ENCODE measurements at places on chromosomes 6 and 20.

DNA sequence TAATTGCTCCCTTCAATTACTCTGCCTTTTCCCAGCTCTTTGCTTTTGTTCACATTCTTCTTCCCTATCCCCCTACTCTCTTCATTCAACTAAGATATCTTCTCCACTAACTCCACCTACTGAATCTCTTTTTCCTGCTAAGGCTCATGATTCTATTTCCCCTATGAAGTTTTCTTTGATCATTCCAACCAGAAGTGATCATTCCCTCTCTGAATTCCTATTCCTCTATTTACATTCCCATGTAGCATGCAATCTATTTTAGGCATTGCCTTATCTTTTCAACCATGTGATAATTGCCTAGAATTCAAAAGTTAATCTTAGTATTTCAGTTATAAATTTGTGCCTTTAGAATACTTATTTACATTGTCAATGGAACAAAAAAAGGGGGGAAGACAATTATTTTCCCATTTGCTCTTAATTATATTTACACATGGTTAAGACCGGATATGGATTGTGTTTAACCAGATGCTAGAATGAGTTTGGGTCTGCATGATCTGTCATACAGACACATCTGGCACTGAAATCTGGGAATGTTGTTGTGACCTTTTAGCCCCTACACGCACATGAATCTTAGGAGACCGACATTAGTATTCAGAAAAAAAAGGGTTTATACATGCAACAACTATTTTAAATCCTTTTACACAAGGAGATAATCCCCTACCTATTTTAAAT, 20.8 kb downstream of the MOXD1 start:
- DNase-seq, result no peak

DNA sequence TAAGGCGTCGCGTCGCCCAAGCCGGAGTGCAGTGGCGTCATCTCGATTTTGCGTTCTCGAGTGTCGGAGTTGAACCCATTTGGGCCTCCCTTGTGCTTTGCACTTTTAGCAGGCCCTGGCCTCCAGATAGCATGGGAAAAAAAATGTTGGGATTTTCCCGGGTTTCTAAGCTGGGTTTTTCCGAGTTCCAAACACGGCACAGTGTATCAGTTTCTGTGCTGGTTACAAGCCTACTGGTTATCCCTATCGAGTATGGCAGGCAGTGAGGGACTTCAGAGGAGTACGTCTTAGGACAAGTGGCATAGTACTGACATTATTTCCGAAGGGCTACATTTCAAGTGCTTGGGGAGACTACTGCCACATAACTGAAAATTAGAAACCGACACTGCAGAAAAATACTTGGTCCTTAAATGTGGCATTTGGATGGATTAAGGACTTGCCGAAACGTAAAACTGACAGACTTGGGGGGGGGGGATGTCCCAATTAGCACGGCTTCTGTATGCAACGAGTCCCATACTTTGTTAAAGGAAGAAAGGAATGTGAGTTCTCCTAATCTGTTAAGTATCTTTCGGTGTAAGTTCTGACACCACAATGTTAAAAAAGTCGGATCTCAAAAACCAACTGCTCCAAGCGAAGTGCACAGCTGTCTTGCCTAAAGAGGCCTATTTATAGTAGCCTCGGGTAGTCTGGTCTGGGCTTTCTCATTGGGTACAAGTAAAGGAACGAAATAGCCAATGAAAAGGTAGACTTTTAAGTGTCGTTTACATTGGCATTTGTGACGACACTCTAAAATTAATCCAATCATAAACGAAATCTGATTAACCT, 70.2 kb downstream of the HFE start:
- DNase-seq, result peak; percentile 88

- DNase-seq, result no peak
These were observed 36.4 kb upstream of the GCLC start for GRCh38 chr6:53581173-53581773.

GRCh38 chr20:1306316-1307135, 22.4 kb downstream of the SDCBP2 start:
- no peak for DNase-seq

DNA sequence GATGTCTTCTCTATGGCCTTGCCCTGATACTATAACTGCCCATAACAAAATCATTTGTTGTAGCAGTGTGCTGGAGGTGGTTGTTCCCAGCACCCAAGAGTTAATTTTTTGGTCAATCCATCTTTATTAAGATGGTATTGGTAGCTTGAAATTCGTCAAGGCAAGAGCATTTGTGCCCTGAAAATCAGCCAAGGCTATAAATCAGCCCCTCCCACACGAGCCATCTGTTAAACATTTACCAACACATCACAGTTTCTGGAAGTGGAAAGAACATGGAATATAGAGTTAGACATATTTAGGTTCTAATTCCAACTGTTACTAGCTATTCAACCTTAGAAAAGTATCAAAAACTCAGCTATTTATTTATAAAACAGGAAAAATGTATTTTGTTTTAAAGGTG, 888.4 kb upstream of the GJE1 start:
- no peak for DNase-seq

DNA sequence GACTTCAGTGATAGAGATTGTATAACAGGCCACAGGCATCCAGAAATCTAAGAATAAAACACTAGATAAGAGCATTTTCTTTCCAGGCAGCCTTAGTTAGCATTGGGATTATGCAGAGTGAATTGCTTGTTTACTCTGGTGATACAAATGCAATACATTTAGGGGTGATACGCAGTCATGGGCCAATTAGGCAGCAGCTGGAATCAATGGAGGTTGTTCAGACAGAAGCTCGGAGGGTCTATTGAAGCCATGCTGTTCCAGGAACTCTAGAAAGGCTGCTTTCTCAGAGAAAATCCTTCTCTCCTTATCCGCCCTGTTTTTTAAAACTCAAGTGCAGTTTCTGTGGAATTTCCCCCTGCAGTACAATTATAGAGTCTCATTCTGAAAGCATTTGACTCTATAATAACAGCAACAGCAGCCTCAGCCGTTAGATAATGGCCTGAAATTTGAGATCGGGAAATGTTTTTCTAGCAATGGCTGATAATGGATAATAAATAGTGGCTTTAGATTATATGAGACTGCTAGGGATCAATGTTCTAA, 364.3 kb upstream of the HS3ST5 start:
- no peak for DNase-seq

DNA sequence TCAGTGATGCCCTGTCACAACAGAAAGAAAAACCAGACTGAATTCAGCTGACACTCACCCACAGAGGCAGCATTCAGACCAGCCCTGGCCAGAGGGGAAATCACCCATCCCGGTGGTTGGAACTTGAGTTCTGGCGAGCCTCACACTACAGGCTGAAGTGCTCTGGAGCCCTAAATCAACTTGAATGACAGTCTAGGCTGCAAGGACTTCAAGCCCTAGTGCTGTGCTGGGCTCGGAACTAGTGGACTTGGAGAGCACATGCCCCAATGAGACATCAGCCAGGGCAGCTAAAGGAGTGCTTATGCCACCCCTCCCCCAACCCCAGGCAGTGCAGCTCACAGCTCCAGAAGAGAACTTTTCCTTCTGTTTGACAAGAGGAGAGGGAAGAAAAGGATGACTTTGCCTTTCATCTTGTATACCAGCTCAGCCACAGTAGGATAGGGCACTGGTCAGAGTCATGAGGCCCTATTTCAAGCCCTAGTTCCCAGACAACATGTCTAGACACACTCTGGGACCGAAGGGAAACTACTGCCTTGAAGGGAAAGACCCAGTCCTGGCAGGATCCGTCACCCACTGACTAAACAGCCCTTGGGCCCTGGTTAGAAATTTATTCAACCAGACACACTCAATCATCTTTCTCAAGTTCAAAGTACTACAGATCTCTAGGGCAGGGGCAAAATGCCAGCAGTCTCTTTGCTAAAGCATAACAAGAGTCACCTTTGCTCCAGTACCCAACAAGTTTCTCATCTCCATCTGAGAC, 43.2 kb upstream of the PNRC1 start:
- DNase-seq, result no peak

DNA sequence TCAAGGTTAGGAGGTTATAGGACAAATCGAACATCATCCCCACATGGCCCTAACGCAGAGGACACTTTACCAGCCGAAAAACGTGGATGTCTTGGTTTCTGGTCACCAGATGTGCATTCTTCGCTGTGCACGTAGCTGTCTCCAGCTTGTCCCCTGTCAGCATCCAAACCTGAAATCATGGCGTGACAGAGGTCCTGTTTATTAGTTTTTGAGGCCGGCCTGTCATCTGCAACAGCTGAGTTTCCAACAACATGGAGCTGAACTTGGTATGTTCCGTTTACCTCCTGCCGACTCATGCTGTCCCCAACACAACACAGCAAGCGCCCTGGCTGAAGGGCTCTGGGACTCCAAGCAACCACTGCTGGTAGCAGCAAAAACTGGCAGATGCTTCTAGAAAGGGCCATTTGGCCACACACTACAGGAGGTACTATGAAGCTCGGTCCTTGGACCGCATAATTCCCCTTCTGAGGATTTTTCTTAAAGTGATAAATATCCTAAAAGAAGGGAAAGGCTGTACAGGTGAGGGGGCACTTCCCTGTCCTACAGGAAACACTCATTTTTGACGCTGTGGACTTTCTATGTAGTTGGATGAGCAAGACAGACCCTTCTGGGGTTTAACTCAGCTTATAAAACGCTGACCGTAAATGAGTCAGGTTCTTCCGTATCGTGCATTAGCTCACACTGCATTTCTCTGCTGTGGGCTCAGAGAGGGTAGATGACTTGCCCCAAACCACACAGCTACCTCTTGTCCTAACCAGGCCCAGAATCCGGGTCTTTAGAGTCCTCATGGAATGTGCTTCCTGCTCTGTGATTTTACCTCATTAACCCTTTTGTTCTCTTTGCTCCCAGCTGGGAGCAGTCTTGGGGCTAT, 79.7 kb upstream of the NFATC2 start:
- no peak for DNase-seq

GRCh38 chr6:98924647-98925046, 23.1 kb downstream of the FBXL4 start:
- DNase-seq, result no peak

- no peak for DNase-seq
These were observed 80.7 kb downstream of the TRMT11 start for GRCh38 chr6:126067073-126067472.

DNA sequence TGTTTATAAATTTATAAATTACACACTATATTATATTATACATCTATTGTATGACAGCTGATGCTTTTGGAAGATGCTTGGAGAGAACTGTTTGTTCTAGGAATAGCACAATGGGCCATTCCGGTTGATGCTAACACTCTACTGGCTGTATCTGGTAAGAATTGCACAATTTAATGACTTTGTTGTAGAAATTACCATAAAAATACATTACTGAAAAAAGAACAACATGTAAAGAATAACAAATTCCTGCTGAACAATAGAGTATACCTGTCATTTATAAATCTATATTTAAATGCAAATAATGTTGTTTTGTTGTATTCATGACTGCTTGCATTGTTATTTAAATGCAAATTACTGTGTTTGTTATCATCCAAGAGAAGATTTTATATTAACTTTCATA, 14.4 kb downstream of the NR2E1 start:
- DNase-seq, result no peak

DNA sequence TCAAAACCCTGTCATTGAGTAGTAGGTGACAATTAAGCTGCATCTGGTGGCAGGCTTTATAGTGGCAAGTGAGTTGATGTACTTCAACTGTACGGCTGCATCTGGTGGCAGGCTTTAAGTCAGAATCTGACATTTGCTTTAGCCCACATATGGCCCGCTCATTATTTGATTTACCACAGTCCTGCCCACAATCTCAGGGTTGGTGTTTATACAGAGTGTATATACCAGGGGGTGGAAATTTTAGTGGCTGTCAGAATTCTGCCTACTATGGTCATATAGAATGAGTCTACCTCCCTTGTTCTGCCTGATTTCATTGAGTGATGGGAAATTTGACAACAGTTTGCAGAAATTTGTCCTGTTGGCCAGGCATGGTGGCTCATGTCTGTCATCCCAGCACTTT, 112.3 kb downstream of the SMAP1 start:
- DNase-seq, result no peak

DNA sequence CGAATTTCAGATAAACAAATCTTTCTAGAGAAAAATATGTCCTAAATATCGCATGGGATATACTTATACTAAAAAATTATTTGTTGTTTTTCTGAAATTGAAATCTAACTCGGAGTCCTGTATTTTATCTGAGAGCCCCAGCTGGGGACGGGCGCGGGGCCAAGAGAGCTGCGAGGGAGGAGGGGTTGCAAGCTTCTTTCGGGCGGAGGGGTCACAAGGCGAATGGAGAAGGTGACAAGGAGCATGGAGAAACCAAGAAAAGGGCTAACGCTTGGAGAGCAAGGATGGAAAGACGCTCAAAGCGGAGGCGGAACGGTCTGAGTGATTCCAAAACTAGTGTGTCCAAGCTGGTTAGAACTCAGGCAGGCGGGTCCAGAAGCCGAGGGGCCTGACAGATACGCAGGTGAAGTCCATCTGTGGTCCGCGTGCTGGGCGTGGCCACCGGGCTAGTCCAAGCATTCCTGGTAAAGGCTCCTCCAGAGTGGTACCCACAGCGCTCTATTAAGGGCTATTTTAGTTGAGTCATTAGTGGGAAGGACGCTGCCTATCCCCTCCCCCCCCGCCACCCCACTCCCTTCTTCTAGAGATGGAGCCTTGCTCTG, 41.5 kb upstream of the ZNFX1 start:
- no peak for DNase-seq

- DNase-seq, result no peak
These were observed 24.1 kb downstream of the NPEPL1 start for GRCh38 chr20:58716476-58717277.

DNA sequence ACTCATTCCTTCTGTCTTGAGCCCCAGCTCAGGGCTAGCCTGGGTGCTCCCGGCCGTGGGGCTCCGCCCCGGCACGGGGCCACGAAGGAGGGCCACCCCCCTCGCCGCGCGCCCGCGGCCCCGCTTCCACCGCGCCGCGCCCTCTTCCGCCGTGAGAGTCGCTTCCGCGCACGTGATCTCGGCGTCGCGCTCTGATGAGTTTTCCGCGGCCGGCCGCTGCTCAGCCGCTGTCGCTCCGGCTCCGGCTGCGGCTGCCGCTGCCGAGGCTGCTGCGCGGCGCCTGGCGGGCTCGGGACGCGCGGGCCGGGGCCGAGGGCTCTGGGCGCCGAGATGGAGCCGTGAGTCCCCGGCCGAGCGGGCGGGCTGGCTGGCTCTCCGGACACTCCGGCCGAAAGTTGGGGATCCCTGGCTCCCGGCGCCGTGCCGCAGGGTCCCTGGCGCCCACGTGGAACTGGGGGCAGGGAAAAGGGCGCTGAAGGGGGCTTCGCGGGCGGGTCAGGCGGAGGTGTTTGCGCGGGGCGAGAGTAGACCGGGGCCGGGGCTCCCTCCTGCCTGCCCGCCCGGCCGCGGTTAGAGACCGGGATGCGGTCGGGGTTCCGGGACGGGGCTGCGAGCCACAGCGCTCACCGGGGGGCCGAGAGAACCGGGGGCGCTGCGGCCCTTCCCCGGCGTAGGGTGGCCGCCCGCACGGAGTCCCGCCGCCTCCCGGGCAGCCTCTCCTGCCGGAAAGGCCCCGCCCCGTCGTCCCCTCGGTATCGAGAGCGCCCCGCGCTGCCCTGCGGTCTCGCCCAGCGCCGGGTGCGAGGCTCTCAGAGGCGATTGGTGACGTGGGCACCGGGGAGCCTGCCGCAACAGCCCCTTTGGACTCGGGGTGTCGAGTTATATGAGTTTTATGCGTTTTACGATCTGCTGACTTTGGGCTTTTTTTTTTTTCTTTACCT, at the start of gene TMEM181:
Gene TMEM181 (plus strand): TSS at position 197 of the 941 bp plus-strand sequence. CDS start 134 bp downstream, at position 331.
- DNase-seq, result peak; percentile 91
